ENCODE measurements at places on chromosomes 7 and 10.

DNA sequence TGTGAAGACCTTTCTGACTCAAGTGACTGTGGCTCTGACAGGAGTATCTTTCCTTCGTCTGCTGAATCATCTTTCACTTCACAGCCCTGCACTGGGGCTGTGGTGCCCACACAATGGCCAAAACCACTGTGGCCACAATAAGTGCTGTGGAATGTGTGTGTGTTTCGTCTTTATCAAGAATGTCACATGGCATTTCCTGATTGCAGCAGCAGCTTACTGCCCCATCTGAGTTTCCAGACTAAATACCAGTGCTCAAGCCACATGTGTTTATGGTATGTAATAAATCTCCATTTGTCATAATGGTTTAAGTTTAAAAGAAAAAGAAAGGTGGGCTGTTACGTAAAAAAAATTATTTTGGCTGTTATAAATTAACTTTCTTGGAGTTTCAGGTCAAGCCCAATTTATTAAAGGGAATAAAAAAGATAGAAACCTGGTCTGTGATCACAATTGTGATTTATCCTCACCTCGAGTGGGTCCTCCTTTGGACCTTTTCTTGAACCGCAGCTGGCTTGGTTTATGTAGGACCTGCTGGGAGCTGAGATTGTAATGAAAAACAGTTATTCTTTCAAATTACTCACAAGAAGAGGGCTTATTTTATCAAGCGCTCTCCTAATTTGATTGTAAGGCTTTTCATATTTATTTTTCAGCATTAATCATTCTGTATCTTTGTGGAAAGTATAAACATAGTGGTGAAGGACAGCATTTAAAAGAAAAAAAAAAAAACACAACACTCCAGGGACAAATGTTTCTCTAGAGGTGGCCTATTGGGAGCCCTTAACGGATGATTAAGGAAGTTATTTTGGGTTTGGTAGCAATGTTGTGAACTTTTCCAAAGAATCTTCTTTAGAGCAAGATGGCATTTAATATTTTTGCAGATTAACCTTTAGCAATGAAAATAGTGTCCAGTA is 116.2 kb downstream of the LRMDA start:
- peak; percentile 97 for DNase-seq

GRCh38 chr10:96683065-96683464 is 37.2 kb downstream of the PIK3AP1 start:
- peak; percentile 89 for DNase-seq

- no peak for DNase-seq
Measured at GRCh38 chr7:119046068-119046467, 821.6 kb downstream of the ANKRD7 start.

- no peak for DNase-seq
Measured at GRCh38 chr7:49845626-49846025, 72.2 kb downstream of the VWC2 start.

- peak; percentile 39 for DNase-seq
Measured at GRCh38 chr7:55572378-55573233, at the start of gene VOPP1. VOPP1 (minus strand) TSS chr7:55572502; CDS start chr7:55572324, 178 bp downstream.

DNA sequence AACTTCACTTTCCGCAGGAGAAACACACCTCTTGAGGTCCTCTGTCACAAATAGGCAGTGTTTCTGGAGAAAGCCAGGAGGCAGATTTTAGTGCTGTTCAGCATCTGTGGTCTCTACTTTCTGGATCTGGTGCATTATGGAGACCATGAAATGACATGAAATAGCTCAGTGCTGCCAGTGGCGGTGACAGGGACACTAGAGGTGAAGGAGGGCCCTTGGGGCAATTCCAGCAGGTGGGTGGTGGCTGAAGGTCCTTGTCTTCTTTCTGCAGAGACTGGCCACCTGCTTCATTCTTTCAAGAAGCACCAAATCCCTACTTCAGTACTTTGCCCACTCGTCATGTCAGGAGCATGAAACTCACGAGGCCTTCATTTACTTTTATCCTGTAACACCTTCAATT is 135.7 kb downstream of the TCF7L2 start:
- no peak for DNase-seq

DNA sequence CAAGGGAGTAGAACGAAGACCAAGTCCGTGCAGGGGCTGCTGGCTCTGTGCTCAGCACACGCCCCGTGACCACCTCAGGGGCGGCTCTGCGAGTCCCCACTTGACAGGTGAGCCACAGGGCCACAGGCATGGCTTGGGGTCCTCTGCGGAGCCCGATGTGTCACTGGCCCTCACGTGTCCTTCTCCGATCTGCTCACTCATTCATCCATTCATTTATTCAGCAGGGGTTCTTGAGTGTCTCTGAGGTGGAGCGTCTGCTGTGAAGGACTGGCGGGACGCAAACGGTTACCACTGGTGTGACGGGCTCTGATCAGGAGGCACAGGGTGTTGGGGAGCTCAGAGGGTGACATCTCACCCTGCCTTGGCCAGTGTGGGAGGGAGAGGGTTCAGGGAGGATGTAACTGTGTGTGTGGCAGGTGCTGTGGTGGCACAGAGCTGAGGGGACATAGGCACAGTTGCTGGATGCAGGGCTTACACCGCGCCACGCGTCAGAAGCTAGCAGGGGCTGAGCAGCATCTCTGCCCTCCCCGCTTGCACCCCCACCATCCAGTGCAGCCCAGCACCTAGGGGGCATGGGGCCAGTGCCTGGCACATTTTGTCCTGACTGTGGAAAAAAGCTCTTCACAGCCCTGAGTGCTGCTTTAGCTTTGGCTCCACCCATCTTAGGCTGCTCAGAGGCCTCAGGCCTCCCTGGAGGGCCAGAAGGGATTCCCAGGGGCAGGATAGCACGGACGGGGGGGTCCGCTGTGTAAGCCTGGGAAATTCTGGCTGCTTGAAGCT is 116.8 kb downstream of the LHPP start:
- no peak for DNase-seq

GRCh38 chr7:47327346-47327697 is 254.6 kb downstream of the TNS3 start:
- DNase-seq = no peak

DNA sequence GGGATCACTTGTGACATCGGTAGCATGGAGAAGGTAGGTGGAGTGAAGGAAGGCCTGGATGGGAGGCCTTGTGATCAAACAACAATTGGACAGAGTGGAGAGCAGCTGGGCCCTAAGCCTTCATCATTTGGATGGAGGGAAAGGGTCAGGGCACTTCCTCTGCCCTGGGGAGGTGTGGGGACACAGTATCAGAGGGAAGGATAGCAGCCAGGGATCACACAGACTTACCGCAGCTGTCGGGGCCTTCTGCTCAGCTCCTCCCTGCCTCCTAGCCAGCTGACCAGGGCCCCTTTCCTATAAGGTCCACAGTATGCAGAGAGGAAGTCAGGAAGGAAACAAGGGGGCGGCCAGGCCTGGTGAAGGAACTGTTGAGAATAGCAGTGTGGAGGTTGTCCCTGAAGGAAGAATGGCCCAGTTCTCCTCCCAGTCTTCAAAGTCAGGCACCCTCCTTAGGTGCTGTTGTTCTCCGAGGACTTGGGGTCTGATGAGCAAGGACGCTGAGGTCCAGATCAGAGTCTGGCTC is 62.1 kb downstream of the ABCC2 start:
- no peak for DNase-seq

GRCh38 chr10:32471232-32471631 is 25.3 kb downstream of the CCDC7 start:
- no peak for DNase-seq

- no peak for DNase-seq
Measured at GRCh38 chr7:34062826-34063225, 157.5 kb downstream of the BMPER start.

- DNase-seq = no peak
Measured at GRCh38 chr10:86955501-86956194, 1.8 kb downstream of the MMRN2 start.

- DNase-seq = no peak
Measured at GRCh38 chr10:16292366-16292765, 144.4 kb upstream of the PTER start.

DNA sequence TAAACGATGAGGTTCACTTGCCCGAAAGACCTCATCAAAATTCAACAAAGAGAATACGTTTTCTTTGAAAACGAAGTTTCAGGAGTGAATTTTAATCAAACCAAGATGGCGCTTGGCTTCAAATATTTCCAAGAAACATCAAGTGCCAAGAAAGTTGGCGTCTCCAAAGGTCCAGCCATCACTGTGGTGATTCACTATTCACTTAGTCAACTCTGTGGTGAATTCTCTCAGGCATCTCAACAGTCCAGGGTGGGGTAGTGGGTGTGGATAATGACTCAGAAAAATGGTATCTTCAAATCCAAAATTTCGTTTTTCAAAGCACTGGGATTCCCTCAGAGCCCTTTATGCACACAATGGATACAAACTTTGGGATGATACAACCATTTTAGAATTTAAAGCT is 133.1 kb downstream of the SVIL start:
- peak; percentile 96 for DNase-seq

- no peak for DNase-seq
Measured at GRCh38 chr10:118139321-118139720, 92.6 kb upstream of the RAB11FIP2 start.

DNA sequence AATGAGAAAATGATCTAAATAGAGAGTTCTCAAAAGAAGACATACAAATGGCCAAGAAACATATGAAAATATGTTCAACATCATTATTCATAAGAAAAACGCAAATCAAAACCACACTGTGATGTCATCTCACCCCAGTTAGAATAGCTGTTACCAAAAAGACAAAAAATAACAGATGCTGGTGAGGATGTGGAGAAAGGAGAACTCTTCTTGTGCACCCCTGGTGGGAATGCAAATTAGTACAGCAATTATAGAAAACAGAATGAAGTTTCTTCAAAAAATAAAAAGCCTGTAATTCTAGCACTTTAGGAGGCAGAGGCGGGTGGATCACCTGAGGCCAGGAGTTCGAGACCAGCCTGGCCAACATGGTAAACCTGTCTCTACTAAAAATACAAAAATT is 199.3 kb downstream of the PARD3 start:
- no peak for DNase-seq

DNA sequence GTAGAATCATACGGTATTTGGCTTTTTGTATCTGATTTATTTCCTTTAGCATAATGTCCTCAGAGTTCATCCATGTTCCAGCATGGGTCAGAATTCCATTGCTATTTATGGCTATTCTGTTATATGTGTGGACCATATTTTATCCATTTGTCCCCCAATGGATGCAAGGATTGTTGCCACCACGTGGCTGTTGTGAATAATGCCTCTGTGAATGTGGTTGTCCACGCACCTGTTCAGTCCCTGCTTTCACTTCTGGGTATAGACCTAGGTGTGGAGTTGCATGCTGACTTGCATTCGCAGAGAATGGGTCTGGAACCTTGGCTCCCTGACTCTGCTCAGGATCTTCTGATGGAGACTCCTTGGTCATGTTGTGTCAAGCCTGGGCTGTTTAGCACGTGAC is 199.9 kb downstream of the CAMK1D start:
- DNase-seq = no peak

DNA sequence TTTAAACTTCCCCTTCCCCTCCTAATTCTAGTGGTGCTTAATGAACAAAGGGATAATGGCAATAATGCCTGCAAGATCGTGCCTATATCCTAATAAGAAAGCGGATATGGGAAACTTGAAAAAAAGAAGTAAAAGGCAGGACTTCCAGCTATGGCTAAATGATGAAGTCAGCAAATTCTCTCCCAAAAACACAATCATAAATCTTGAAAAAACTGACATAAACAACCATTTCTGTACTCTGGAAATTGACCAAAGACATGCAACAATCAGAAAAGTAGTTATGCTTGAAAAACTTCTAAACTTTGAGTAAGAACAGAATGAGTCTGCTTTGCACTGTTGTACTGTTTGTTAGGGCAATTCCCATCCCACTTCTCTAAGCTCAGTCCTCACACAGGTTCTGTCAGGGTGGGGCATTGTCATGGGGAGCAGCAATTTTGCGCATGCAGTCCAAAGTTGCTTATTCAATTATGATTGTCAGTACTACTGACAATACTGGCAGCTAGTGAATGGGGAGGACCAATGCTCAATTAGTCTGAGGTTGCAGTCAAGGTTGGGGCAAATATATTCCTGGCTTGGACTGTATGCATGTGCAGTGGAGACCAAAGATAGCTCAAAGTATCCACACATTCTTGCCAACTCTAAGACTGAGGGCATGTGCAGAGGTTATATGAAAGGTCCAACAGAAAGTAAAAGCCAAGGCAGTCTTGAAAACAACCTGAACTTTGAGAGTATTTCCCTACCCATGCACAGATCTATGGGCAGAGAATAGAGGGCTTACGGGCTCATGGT is 34.1 kb upstream of the ARHGAP22 start:
- DNase-seq = no peak

DNA sequence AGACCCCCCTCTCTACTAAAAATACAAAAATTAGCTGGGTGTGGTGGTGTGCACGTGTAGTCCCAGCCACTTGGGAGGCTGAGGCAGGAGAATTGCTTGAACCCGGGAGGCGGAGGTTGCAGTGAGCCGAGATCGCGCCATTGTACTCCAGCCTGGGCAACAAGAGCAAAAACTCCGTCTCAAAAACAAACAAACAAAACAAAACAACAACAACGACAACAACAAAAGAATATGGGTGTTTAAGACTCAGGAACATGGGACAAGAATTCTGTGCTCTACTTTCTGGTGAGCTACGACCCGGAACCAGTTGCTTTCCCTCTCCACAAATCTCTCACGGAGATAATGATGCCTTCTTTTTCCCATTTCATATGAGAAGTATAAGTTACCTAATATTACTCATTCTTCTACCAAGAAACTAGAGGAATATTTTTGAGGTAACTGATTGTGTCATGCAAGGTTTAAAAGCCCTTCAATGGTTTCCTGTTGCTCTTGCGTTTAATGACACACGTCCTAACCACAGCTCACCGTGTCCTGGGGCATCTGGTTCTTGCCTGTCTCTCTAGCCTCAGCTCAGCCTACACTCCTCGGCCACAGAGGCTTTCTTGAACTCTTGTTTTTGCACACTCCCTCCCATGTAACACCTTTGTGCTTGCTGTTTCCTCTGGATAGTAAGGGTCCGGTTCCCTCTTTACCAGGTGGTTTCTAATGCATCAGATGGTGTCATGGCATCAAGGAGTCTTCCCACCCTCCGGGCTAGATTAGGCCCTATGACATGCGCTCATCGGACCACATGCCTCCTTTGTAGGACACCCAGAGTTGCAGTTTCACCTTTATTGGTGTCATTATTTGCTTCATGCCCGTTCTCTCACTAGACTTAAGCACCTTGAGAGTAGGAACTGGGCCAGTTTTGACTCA is 67.5 kb downstream of the PFKFB3 start:
- no peak for DNase-seq

- DNase-seq = peak; percentile 17
Measured at GRCh38 chr10:73493781-73494180, 2.0 kb downstream of the PPP3CB start.

- no peak for DNase-seq
Measured at GRCh38 chr10:29881336-29881771, 178.0 kb downstream of the JCAD start.

DNA sequence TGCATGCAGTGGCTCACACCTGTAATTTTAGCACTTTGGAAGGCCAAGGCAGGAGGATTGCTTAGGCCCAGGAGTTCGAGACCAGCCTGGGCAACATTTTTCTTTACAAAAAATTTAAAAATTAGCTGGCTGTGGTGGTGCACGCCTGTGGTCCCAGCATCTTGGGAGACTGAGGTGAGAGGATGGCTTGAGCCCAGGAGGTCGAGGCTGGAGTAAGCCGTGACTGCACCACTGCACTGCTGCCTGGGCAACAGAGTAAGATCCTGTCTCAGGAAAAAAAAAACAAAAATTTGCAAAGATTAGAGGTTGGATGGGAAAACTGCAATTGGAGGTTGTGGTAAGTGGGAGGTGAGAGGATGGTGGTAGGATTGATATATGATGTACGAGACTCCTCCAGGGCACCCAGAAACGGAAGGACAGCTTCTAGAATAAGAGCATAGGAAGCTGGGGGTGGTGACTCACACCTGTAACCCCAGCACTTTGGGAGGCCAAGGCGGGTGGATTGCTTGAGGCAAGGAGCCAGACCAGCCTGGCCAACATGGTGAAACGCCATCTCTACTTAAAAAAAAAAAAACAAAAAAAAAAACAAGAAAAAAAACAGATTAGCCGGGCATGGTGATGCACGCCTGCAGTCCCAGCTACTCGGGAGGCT is 19.1 kb upstream of the PARP12 start:
- DNase-seq = no peak
